SJCRH30 (cell line): ENCODE measurements at places on chromosomes 7 and 10. TPM values are rescaled to one million over a fixed set of nuclear protein-coding genes. Genes with fewer than 3 reads are reported as not detected.

DNA sequence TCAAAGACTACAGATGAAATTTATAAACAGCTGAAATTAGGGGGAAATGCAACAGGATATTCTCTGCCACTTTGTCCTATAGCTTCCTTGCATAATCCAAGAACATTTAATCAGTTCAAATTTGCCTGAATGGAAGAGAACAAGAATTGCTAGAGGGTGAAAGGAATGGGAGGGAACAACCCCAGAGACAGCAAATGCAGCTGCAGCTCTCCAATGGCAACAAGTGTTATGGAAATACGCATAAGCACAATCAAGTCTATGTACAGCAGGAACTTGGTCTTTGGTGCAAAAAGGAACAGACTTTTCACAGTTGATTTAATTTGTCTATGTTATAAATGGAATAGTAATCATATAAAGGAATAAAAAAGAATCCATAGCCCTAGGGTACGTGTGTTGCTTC is 269.0 kb upstream of the ETV1 start:
- DNase-seq = no peak

Gene TBC1D12
- 9.7 and 13.2 TPM in 2 replicates for total RNA-seq

GRCh38 chr10:120492346-120492745 is 35.3 kb downstream of the PLPP4 start:
- no peak for DNase-seq

DNA sequence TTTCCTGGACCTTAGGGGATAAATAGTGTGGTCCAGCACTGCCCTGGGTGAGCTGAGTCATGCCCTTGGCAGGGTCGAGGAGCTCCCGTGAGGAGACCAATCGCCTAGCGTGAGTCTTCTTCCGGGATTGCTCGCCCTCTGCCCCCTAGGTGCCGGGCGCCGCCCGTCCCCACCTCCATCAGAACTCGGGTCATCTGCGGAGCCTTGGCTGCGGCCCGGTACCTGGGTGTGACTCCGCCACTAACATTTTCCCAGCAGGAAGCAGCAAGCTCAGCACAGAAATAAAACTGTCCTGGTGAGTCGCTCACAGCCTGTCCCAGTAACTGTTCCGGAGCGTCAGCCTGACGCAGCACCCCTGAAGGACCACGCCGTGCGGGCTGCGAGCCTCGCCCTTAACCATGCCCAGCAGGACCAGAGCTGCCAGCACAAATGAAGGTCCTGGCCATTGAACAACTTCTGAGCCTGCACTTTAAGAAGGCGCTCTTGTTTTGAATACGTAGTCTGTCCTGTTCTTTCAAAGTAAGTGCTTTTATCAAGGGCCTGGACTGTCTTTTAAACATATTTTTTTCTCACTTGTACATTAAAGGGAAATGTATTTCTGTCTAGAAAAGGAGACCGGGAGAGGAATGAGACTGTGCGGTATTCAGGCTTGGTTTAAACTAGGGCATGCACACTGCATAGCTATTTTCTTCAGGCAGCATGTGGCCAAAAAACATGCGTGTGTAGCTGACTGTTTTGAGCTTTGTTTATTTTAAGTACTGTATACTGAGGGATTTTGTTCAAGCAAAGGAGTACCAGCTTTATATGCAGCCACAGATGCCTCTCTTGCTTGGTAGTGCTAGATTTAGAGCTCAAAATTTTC is 136.7 kb downstream of the HECW1 start:
- DNase-seq = no peak

DNA sequence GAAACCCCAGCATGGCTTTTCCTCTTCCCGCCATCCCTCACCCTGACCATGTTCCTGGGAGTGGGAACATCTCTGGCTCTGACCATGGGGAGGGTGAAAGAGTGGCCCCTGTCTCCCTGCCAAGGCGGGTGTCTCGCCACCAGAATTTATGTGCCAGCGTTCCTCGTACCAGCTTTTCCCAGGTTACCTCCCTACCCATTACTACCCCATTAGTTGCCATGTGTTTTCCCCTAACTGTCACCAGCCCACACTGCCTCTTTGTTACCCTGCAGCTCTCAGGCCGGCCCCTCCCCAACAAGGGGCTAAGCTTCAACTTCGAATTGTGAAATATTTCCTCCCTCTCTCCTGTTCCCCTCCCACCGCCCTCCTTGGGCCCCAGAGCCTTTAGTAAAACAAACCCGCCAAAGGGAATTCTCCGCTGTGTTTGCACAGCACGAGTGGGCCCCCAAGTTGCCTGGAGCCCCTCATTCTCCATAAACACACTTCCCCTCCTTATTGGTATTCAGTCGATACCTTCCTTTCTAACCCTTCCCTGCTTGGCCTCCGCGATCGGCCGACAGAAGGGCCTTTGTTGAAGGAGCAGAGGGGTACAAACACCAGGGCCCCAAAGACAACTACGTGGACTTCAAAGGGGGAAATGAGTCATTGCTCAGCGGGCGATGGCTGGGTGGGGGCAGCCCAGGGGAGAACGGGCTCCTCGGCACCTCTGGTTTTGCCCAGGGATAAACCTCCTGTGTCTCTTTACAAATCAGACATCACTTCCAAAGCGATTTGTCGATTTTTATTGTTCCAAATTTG is 45.5 kb downstream of the SLIT1 start:
- DNase-seq = peak; percentile 56

- DNase-seq = no peak
Measured at GRCh38 chr10:45354261-45354660, 19.8 kb upstream of the ALOX5 start.

GRCh38 chr7:54354436-54354835 is 187.7 kb upstream of the VSTM2A start:
- DNase-seq = peak; percentile 48

GRCh38 chr10:29734962-29735627 is 100.3 kb upstream of the SVIL start:
- peak; percentile 64 for DNase-seq

Gene HOXA13
- total RNA-seq = 1.6 and 1.7 TPM in 2 replicates

GRCh38 chr10:7853890-7854289 is 35.6 kb downstream of the TAF3 start:
- DNase-seq = no peak

Gene CHST3
- 10.1 and 10.4 TPM in 2 replicates for total RNA-seq

Gene KLLN
- total RNA-seq = 0.02 and 0.18 TPM in 2 replicates

GRCh38 chr7:80581486-80582260 is 56.8 kb upstream of the CD36 start:
- no peak for DNase-seq

DNA sequence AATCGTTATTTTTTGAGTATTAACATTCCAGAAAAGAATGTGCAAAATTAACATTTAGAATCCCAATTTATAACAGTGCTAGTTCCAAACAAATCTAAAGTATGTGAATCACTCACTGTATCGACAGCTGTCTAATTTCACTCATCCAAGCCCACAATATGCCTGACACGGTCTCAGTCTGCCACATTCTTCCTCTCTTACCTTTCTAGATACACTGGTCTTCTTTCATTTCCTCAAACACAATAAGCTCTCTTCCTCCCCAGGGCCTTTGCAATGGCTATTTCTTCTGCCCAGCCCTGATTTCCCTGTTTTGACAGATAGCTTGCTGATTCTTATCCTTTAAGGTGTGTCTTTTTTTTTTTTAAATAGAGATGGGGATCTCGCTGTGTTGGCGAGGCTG is 48.8 kb downstream of the UBE2H start:
- DNase-seq = no peak

Gene AKR1C2
- total RNA-seq = 3.0 and 3.1 TPM in 2 replicates

DNA sequence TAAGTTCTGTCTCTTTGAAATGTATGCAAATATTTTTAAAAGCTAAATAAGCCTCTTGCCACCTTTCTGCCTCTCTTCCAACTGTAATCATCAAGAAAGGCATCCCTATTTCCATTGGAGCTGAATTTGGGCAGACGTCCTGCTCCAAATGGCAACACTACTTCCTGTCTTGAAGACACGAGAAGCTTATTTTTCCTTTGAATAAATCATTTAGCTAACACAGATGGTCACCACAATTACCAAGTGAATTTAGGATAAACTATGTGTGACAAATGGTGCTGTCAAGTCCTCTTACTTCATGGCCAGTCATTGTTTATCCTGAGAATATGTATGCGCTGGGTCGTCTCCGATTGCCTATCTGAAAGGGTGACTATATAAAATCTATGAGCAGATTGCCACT is 268.0 kb downstream of the ANKRD7 start:
- DNase-seq = no peak

DNA sequence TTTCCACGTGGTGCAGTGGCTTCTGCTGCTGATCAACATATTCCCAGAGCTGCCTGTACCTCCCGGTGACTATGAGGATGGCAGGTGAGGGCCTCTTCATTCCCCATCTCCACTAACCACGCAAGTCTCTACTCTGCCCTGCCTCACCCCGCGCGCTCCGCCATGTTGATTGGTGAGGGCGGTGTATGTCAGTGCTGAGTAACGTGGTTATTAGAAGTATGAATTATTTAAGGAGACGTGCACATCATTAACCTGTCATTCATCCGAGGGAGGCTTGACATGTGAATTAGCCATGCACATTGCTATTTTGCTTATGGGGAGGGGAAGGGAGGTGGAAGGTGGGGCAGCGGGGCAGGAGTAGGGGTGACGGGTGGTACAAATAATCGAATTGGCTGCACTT is 138.6 kb downstream of the SORCS3 start:
- no peak for DNase-seq

DNA sequence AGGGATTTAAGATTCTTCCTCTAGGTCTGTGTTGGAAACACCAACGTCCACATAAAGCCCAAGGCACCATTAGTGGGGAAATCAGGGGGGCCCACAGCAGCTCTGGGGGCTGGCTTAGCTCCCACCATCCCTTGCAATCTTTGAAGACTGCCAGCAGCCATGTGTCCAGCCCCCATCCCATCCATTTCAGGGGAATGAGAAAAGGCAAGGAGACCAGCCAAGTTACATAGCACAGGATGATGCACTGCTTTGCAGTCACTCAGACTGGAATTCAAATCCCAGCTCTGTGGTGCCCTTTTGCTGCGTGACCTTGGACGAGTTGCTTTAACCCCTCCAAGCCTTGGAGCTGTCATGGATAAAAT is 108.9 kb upstream of the ZMIZ1 start:
- DNase-seq = no peak

- no peak for DNase-seq
Measured at GRCh38 chr7:111511845-111512244, 50.4 kb downstream of the IMMP2L start.

DNA sequence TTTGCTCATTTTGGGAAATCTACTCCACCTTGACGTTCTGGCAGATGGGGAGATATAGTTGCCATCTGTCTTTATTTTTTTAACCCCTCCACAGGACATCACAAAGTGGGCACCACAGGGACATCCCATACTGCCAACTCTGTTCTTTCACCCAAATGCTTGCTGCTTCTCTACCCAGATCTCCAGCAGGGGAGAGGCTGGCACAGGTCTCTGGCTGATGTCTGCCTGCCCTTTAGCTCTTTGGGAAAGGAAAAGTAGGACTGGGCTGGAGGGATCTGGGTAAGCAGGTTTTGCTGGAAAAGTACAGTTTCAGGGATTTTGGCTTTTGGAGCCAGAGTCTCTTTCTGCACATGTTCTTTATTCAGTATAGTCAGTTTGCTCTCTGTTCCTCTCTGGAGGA is 156.7 kb downstream of the ANLN start:
- DNase-seq = no peak

- DNase-seq = no peak
Measured at GRCh38 chr7:46218461-46219200, 297.6 kb upstream of the IGFBP3 start.

Gene CCAR1
- total RNA-seq = 55.9 and 64.5 TPM in 2 replicates

- peak; percentile 57 for DNase-seq
Measured at GRCh38 chr10:73644015-73644743, 2.9 kb upstream of the MYOZ1 start.
